Urothelium cell line (cell line): ENCODE measurements at places on chromosomes 1 and 21.

GRCh38 chr21:31644643-31645042 is 14.8 kb upstream of the SOD1 start:
- no peak for DNase-seq

GRCh38 chr1:5670590-5671350 is 321.5 kb downstream of the NPHP4 start:
- DNase-seq: no peak

DNA sequence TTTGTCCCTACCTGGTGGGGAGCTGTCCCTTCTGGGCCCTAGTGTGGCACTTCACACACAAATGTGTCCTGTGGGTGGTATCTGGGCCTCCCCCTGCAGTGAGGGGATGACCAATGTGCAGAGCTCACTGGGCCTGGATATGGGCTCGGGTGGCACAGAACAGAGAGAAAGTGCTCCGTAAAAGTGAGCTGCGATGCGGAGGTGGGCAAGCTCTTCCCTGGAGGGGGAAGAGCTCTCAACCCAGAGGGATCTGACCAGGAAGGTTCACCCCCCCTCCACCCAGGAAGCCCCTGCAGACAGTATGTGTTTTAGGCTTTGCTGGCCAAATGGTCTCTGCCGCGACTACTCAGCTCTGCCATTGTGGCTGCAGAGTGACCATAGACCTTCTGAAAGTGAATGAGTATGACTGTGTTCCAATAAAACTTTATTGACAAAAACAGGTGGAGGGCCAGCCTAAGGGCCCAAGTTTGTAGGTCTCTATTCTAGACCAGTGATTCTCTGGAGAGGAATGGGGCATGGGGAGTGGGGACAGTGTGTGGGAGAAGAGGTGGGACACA is 8.6 kb upstream of the ITGB2 start:
- peak; percentile 17 for DNase-seq

GRCh38 chr1:17210176-17210575 is 5.2 kb downstream of the PADI1 start:
- DNase-seq: peak; percentile 46

GRCh38 chr21:36104317-36105300 is 30.3 kb upstream of the CBR3 start:
- no peak for DNase-seq
